ENCODE measurements at places on chromosomes 12 and 14. TPM values are rescaled to one million over a fixed set of nuclear protein-coding genes. Genes with fewer than 3 reads are reported as not detected.

DNA sequence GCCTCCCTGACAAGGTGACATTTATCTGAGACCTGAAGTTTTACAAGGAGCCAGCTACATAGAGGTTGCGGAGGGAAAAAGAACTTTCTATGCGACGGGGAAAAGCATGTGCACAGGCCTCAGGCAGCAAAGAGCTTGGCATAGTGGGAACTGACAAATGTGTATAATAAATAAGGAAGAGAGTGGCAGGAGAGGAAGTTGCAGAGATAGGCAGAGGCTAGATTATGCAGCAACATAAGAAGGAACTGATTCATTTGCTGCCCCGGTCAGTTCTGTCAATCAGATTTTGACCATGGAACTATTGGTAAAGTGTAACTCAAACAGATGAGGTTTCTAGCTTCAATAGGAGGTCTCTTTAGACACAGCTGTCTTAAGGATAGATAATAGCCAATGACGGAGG is 33.7 kb upstream of the RIC8B start:
- H3K4me1 ChIP-seq = peaks cover 10% of the 10 kb centered on the region
- 0 out of 2 replicates have a peak, but pooled peaks cover under 1% of the 10 kb centered on the region for H3K27me3 ChIP-seq
- no peak overlapping the region for H3K27ac ChIP-seq
- no peak overlapping the region for H3K4me3 ChIP-seq
- no peak for DNase-seq
- H3K36me3 ChIP-seq = no peaks in the 10 kb centered on the region

DNA sequence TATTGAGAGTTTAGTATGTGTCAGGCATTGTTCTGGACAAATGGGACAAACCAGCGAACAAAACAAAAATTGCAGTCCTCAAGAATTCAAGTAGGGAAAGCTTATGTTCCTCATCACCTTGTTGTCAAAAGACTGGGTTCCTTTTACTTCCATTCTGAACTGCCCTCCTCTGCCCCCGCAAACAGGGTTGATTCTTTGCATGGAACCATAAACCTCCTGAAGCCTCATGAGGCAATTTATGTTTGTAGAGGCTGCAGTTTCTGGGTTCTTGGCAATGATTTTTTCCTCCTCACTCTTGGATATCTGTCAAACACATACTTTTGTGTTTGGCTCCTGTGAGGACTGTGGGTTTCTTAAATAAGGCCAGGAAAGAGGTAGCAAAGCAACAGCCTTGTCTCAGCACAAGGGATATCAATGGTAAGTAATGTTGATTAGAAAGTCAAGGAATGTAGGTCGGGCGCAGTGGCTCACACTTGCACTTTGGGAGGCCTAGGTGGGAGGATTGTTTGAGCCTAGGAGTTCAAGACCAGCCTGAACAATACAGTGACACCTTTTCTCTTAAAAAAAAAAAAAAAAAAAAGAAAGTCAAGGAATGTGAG is 13.9 kb downstream of the COPZ1 start:
- no peak overlapping the region for H3K4me3 ChIP-seq
- H3K4me1 ChIP-seq = peaks cover 38% of the 10 kb centered on the region
- H3K27me3 ChIP-seq = no peaks in the 10 kb centered on the region
- H3K27ac ChIP-seq = no peak overlapping the region
- DNase-seq = no peak
- peaks cover 1% of the 10 kb centered on the region for H3K36me3 ChIP-seq

- no peak for DNase-seq
- no peaks in the 10 kb centered on the region for H3K36me3 ChIP-seq
- no peak overlapping the region for H3K27ac ChIP-seq
- no peaks in the 10 kb centered on the region for H3K4me1 ChIP-seq
- H3K4me3 ChIP-seq = no peak overlapping the region
Observed at GRCh38 chr14:104472536-104473243, 106.9 kb upstream of the C14orf180 start.

- no peaks in the 10 kb centered on the region for H3K27me3 ChIP-seq
- H3K36me3 ChIP-seq = peaks cover 7% of the 10 kb centered on the region
- peak overlapping the region; percentile 39 for H3K27ac ChIP-seq
- no peak for DNase-seq
- peaks cover 33% of the 10 kb centered on the region for H3K4me1 ChIP-seq
- peak overlapping the region; percentile 33 for H3K4me3 ChIP-seq
Observed at GRCh38 chr14:37599507-37600368, 4.3 kb downstream of the TTC6 start.

Gene MSI1
- total RNA-seq = 21.7 TPM
